HS-27A (cell line): ENCODE measurements at places on chromosomes 7 and 10.

DNA sequence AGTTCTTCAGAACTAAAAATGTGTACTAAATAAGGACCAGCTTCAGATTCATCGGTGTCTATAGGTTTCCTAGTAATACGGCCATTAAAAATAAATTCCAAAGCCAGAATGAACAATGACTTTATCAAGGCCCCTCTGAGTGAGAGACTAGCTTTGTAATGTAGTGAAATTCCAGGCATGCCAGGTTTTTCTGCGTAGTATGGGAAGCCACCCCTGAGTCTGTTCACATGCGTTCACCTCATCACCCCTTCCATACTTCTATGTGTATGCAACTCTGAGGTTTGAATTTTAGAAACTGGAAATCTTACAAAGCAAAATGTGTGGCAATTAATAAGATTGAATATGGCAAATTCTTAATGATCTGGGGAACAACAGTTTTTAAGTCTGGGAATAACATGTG is 24.5 kb downstream of the RNF32 start:
- DNase-seq = no peak

- DNase-seq = no peak
These were observed 89.1 kb upstream of the SP4 start for GRCh38 chr7:21338728-21339164.

- DNase-seq = no peak
These were observed 55.0 kb downstream of the WAC start for GRCh38 chr10:28587970-28588290.

DNA sequence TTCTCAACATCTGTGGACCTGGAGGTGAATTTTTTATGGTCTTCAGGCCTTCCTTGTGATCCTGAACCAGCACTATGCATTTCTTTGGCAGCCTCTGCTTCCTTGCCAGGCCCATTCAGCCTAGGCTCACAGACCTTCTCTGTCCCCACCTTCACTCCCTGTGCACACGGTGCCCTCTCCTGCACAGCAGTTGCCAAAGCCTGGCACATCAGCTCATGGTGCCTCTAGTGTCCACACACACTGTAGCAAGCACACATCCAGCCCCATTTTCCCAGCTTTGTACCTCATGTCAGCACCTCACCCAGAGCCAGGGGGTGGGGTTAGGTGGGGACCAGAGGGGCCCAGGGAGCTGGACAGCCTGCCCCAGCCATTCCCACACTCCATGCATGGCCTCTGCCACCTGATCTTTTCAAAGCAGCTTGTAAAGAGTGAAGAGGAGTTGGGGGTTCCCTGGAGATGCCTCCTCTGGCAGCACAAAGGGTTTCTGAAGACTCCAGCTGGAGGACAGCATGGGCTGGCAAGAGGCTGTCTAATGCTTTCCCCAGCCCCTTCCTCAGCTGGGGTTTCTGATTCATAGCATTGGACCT is 57.9 kb upstream of the TMEM72 start:
- DNase-seq = no peak

DNA sequence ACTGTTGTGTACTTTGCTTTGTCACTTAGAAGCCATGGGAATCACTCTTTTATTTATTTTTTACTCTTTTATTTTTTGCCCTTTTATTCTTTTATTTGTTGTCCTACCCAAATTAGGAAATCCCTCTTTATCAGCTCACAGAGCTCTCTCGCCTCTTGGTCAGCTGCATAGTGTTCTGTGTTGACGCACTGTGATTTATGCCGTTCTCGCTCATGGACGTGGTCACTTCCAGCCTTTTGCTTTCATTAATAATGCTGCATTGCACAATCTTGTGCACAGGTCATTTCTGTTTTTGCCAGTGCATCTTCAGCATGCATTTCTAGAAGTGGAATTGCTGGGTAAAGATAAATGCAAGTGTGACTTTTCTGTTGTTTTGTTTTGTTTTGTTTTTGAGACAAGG is 42.3 kb downstream of the FBH1 start:
- DNase-seq = no peak

GRCh38 chr10:122276611-122277208 is 5.6 kb downstream of the BTBD16 start:
- no peak for DNase-seq

GRCh38 chr7:21450941-21451340 is 23.1 kb downstream of the SP4 start:
- DNase-seq = no peak

DNA sequence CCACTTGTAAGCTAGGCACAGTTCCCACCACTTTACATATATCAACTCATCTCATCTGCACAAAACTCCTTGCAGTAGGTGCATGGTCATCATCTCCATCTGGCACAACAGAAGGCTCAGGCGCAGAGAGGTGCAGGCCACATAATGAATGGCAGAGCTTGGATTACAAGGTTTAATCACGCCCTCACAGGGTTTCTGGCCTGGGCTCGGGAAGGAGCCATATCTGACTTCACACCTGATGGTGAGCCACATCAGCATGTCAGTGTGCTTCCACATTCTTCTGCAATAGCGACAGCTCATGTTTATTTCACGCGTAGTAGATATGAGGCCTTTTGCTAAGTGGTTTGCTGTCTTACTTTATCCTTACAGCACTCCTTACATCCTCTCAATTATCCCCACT is 650.2 kb downstream of the INHBA start:
- no peak for DNase-seq

- no peak for DNase-seq
These were observed 5.3 kb downstream of the EN2 start for GRCh38 chr7:155463114-155463811.

- DNase-seq = peak; percentile 79
These were observed 28.0 kb upstream of the SLC39A12 start for GRCh38 chr10:17923728-17924127.

DNA sequence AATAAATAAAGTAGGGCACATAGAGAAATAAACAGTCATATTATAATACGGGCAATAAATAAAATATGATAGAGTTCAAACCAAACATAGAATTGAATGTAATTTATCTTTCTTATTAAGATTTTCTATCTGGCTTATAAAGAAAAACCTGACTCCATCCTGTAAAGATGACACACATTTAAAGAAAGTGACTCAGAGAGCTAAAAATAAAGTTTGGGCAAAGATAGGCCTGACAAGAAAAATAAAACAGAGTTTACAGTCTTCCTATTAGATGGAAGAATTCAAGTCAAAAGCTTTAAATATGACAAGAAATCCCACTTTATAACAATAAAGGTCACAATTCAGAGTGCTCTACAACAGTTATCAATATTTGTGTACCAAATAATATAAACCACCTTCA is 580.6 kb downstream of the PHTF2 start:
- no peak for DNase-seq

- DNase-seq = no peak
These were observed 1050.5 kb downstream of the XPNPEP1 start for GRCh38 chr10:108872854-108873253.

GRCh38 chr7:156609010-156609877 is 31.3 kb upstream of the RNF32 start:
- DNase-seq = no peak

GRCh38 chr10:33088990-33089389 is 131.0 kb upstream of the ITGB1 start:
- DNase-seq = no peak

DNA sequence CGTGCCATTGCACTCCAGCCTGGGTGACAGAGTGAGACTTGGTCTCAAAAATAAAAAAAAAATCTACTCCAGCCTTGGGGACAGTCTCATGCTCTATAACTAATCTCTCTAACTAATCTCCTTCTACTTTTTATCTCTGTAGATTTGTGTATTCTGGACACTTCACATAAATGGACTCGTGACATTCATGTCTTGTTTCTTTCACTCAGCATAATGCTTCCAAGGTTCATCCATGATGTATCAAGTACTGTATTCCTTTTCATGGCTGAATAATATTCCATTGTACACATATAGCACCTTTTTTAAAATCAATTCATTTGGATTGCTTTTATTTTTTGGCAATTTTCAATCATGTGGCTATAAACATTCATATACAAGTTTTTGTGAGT is 9.8 kb upstream of the COL26A1 start:
- DNase-seq = no peak

GRCh38 chr7:7324698-7325097 is 142.4 kb downstream of the C1GALT1 start:
- no peak for DNase-seq

DNA sequence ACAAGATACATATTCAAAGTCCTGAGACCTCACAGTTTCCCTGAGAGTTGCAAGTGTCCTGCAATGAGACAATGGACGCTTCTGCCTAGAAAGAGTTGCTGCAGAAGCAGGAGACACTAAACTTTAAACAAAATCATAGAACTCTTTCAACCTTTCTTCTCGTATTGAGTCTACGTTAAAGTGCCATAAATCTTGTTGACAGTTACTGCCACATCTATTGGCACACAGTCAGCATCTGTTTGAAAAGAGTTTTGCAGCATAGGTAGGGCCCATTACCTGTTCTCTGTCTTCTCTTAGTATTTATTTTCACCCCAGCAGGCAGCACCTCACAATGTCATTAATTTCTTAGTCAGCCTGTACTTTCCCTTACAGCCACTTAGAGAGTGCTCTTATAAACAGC is 335.3 kb upstream of the ETV1 start:
- DNase-seq = no peak

DNA sequence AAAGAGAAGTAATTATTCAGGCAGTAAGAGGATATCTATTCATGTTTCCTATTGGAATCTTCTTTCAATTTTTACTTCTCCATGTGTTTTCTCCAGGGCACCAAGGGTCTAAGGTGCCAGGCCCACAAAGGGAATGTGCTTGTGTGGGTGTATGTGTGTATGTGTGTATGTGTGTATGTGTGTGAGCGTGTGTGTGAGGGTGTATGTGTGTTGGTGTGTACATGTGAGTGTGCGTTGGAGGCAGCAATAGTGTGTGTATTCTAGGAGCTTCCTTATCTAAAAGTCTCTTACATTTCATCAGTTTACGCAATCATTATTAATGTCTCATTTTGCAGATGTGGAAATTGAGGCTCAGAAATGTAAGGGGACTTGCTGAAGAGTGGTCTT is 28.3 kb downstream of the RAMP3 start:
- DNase-seq = no peak

DNA sequence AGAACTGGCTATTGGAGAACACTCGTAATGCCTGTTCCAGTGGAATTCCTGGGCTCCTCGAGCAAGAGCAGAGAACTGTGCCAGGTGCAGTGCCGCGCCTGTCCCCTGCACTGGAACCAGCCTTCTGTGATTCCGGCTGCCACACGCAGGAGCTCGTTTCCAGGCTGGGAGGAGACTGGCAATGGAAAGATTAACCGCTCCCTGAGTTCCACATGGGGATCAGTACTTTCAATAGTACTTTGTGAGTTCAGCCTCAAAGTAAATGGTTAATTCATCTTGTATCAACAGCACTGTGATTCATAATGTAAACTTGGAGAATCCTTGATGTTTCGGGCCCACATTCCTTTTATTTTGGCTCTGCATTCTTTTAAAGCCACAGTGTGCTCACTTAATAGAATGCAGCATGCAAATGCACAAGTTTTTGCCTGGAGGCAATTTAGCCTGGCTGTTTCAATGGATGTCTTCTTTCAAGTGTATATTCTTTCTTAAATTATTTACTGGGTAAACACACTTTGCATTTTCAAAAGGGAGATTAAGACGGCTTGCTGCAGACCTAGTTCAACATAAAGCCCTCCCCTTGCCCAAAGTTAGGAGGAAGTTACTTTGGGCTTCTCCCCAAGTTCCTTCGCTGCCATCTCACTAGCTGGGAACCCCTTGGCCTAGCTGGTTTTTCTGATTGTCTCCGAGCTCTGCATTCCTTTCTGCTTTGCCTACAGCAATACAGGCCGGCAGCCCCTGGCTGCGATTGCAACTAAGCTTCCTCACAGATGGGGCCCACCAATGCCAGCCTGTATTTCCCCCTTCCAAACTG is 138.1 kb upstream of the TCF7L2 start:
- DNase-seq = peak; percentile 60

GRCh38 chr7:25653384-25653783 is 425.1 kb upstream of the NPVF start:
- no peak for DNase-seq

- DNase-seq = no peak
These were observed 56.3 kb downstream of the CCNY start for GRCh38 chr10:35392482-35393228.

GRCh38 chr10:49010295-49010694 is 70.7 kb upstream of the LRRC18 start:
- no peak for DNase-seq

- no peak for DNase-seq
These were observed 1.8 kb upstream of the STEAP2 start for GRCh38 chr7:90209776-90210175.

DNA sequence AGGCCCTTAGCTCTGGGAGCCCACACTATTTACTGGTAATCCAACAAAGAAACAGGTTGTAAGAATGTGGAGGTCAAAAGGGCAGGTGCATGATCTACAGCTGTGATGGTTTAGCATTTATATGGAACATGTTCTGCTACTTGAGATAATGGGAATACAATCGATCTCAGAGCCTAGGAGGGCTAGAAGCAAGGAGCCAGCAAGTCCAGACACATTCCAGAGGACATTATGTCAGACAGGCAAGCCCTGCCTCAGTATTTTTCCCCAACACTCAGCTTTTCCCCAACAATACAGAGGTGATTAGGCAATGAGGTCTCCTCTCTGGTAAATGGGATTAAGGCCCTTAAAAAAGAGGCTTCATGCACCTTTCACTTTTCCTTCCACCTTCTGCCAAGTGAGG is 21.4 kb upstream of the GNAT3 start:
- no peak for DNase-seq

- no peak for DNase-seq
These were observed 49.9 kb downstream of the BLVRA start for GRCh38 chr7:43808410-43808809.

DNA sequence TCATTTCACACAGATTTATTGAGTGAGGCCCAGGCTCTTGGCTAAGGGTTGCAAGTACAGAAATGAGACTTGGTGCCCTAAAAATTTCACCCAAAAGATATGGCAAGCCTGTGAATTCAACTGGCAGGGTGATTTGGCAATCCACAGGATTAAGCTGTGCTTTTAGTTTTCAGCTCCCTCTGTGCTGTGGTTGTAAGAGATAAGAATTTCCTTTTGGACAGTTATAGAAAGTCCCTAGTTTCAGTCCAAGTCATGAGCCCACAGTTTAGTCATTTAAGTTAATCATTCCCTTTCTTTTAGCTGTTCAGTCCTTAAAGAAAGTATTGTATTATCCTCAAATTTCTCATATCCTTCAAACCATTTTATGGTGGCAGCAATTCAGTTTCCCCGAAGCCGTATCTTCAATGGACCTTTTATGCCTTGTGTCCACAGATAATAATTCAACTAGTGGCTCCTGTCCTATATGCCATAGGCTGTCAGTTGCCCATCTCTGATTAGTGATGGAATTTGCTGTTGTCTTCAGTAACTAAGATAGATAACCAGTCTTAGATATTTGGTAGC is 73.4 kb upstream of the NAMPT start:
- no peak for DNase-seq

GRCh38 chr7:106018566-106019469 is 55.8 kb downstream of the CDHR3 start:
- no peak for DNase-seq

DNA sequence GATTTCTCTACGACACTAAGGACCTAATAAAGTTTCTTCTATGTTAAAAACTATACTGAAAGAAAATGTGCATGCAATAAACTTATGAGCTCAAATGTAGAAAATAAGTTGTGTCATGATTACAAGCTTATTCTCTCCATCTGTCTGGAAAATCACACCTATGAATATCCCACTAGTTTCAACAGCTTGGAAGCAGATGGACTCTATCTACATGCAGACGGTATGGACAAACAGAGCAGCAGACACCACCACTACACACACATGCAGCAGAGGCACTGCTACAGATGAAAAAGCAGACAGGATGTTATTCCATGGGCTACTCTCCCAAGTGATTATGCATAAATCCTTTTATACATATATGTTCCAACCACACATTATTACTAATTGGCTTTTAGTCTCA is 123.4 kb upstream of the TARP start:
- DNase-seq = no peak

- no peak for DNase-seq
These were observed 30.5 kb downstream of the ARL3 start for GRCh38 chr10:102683736-102684135.
